T-cell (primary cell): ENCODE measurements at places on chromosomes 12 and 14.

DNA sequence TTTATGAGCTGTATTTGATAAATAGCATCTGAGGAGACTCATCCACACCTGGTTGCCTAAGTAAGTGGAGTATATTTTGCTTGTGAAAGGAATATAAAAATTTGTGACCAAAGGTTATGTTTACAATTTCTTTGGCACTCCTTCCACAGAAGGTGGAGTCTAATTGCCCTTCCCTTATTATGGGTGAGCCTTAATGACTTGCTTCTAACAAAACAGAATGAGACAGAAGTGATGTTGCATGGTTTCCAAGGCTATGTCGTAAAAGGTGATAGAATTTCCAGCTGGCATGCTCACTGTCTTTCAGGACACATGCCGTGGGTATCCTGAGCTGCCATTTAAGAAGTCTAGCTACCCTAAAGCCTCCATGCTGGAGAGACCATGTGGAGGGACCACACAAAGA lies 116.8 kb upstream of the ABCD2 start:
- no peak for DNase-seq

DNA sequence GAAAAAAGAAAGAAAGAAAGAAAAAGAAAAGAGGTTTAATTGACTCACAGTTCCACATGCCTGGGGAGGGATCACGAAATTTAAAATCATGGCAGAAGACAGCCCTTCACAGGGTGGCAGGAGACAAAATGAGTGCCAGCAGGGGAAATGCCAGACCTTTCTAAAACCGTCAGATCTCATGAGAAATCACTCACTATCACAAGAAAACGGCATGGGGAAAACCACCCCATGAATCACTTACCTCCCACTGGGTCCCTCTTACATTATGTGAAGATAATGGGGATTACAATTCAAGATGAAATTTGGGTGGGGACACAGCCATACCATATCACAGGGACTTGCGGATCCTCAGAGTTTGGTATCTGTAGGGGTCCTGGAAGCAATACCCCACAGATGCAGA lies 16.3 kb upstream of the EGLN3 start:
- no peak for DNase-seq

DNA sequence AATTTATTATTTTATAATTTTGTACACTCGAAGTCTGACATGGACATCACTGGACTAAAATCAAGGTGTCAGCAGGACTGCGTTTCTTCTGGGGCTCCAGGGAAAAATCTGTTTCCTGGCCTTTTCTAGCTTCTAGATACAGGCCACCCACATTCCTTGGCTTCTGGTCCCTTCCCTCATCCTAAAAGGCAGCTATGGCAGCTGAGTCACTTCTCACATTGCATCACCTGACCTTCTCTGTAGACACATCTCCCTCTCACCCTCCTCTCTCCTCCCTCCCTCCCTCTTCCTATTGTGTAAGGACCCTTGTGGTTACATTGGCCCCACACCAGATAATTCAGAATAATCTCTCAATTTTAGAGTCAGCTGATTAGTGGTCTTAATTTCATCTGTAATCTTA lies 92.4 kb downstream of the RPS6KA5 start:
- DNase-seq: no peak

- DNase-seq: no peak
These were observed 295.9 kb downstream of the ITPR2 start for GRCh38 chr12:26537126-26537525.

DNA sequence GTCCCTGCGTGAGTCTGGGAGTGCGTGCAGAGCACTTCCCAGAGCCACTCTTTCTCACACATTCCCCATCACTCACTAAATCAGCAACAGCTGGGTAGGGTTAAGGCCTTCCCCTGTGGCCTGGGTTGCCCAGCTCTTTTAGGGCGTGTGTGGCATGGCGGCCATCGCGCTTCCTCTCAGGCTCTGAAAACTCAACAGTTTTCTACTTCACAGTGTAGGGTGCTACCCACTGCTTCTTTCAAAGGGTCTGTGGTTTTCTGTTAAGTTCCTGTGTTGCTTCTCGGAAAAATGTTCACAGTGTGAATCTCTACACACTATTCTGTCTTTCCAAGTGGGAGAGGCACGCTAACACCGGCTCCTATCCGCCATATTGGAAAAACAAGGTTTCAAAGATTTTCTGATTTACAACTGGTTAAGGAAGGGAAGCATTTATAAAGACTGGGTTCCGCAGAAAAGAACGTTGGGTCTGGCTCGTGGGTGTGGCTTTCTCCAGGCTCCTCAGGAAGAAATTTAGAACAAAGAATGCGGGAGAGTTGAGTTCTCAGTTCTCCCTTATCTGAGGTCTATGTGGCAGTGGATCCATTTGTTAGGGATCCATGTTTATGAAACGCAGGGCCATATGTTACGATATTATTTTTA lies 34.9 kb upstream of the AEBP2 start:
- peak; percentile 33 for DNase-seq

DNA sequence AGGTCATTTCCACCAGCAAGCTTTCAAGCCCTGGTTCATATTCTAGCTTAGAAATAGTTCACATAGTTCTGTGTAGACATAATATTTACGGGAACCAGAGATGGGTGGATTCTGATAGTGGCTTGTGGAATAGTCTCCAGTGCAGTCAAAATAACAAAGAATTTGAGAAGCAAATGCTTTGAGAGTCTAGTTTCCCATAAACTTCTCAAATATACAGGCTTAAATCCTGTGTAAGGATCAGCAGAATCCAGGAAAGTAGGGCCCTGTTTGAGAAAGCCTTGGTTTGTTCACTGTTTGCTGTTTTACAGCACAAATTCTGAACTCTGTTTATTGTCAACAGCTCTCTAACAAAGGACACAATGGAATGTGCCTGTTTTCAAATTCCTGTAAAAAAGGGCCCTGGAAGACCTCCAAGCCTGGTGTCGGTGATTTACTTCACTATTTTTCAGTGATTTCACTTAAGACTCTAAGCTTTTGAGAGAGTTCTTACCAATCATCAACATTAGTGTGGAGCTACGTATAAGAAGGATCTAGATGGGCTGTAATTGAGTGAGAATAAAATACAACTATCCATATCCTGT lies 11.4 kb upstream of the FOS start:
- DNase-seq: no peak

DNA sequence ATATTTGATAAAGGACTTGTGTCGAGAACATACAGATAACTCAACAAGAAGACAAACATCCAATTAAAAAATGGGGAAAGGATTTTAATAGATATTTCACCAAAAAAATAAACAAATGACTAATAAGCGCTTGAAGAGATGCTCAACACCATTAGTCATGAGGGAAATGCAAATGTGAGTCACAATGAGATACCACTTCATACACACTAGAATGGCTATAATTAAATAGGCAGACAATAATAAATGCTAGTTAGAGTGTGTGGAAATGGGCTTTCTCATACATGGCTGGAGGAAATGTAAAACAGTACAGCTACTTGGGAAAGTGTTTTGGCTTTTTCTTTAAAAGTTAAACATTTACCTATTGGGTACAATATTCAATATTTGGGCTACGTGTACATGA lies 34.8 kb downstream of the DLK1 start:
- no peak for DNase-seq

GRCh38 chr12:116426391-116427136 lies 132.6 kb upstream of the MAP1LC3B2 start:
- DNase-seq: no peak

- no peak for DNase-seq
These were observed 239.0 kb downstream of the FBXL14 start for GRCh38 chr12:1355396-1355795.

- no peak for DNase-seq
These were observed 13.3 kb upstream of the BTG1 start for GRCh38 chr12:92158796-92159439.

- DNase-seq: no peak
These were observed 4.5 kb downstream of the OR10AD1 start for GRCh38 chr12:48198672-48198971.
